Uterus (tissue), 4 donors: ENCODE measurements at places on chromosomes 3 and 15. TPM values are rescaled to one million over a fixed set of nuclear protein-coding genes. Genes with fewer than 3 reads are reported as not detected.

- DNase-seq, result no peak
These were observed 18.5 kb downstream of the SHQ1 start for GRCh38 chr3:72829701-72830100.

DNA sequence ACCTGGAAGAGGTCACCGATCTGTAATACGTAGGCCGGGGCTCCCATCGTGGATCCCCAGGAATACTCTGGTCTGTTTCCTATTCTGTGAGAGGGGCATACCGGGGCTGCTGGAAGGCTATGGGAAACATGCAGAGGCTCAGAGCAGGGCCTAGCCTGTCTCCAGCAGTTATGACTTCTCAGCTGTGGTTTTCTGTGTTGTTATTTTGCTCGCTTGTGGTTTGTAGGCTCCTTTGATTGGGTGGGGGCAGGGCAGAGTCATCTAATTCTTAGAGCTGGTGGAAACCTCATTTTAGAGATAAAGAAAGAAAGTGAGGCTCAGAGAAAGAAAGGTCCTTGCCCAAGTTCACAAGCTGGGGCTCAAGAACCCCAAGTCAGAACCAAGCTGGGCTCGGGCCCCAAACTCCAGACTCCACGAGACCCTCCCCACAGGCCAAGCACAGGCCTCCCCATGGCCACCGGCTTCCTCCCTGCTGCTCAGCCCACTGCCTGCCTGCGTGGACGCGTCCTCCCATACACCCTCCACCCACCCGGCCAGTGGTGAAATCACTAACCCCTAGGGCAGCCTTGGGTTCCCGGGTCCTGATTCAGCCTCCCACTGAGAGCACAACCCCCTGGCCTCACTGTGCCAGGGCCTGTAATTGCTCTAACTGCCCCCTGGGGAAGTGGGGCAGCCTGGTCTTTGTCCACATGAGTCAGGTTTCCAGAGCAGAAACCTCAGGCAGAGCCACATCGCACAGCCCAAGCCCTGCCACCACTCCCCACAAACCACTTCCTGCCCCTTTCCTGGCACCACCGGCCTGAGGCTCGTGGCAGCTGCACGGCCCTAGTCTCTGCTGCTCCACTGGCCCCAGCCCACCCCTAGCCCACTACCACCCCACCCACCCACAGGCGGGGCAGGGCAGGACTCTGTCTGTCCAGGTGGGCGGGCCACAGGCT lies 270.8 kb downstream of the UACA start:
- no peak for DNase-seq

DNA sequence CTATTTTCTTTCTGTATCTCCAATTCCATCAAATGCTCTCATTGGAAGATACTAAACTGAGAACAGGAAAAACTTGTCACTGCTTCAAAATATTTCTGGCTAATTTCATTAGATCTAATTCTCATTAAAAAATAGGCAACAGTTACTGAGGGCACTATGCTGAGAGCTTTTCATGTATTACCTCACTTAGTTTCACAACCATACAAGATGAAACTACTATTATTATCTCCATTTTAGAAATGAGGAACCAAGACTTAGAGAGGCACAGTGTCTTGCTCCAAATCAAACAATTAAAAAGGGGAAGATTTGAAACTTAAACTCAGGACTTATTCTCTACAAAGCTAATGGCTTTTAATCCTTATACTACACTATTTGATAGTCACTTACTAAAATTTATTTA lies 7.2 kb upstream of the OTOL1 start:
- DNase-seq, result no peak

- no peak for DNase-seq
These were observed 841.2 kb downstream of the TUSC7 start for GRCh38 chr3:117550766-117551165.

The CDCP1 gene
- 14.2 TPM for total RNA-seq

DNA sequence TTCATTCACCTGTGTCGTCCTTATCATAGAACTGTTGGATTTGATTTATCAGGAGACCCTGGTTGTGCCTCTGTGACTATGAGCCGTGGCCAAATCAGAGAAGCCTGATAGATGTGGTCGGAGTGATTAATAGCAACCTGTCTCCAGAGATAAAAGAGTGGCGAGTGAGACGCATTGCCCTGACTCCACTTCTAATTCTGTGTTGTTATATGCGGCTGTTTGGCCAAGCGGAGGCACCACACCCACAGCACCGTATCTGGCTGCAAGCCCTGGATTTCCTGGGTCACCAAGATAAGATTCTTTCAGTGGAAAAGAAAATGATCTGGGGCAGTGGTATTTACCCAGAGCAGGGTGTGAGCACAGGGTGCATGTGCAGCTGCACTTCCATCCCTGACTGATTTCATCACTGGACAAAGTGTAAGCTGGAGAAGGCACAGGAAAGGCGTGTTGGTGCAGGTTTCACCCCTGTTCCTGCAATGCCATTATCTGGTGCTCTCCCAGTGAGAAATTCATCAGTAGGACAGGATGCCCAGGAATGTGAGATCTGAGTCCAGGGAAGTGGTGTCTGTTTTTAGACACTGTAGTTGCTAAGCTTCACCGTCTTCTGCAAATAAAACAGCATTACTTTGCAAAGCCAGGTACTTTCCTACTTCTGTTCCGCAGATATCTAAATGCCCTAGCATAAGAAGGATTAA lies 84.6 kb downstream of the CD47 start:
- no peak for DNase-seq

GRCh38 chr15:30997270-30997669 lies 5.8 kb upstream of the MTMR10 start:
- no peak for DNase-seq

DNA sequence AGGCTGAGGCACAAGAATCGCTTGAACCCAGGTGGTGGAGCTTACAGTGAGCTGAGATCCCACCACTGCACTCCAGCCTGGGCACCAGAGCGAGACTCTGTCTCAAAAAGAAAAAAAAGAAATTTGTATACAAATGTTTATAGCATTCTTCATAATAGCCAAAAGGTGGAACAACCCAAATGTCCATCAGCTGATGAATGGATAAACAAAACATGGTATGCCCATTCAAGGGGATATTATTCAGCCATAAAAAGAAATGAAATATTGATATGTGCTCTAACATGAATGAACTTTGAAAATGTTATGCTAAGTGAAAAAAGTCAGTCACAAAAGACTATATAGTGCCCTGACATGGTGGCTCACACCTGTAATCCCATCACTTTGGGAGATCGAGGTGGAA lies 11.4 kb downstream of the LHFPL4 start:
- no peak for DNase-seq

- peak; percentile 79 for DNase-seq
These were observed 73.6 kb downstream of the TM4SF4 start for GRCh38 chr3:149547954-149548668.

GRCh38 chr3:111794711-111795110 lies 64.4 kb upstream of the PHLDB2 start:
- no peak for DNase-seq

DNA sequence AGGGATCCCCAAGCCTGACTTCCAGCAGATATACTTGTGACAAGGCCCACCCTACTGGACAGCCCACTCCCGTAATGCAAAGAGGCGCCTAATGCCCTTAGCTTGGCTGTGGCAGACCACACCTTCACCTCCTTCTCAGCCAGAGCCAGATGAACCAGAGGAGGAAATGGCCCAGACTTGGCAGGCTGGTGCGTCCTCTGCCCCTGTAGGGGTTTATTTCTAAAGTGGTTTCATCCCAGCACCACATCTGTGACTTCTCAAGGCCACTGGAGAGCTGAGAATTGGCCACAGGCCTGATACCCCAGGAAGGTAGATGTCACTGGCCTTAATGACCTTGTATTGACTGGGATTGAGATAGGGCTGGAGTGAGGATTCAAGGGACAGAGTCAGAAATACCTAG lies 29.5 kb downstream of the BOC start:
- DNase-seq, result no peak

- no peak for DNase-seq
These were observed 85.5 kb upstream of the XXYLT1 start for GRCh38 chr3:195356151-195357086.
